ENCODE measurements at places on chromosomes 5 and 9.

DNA sequence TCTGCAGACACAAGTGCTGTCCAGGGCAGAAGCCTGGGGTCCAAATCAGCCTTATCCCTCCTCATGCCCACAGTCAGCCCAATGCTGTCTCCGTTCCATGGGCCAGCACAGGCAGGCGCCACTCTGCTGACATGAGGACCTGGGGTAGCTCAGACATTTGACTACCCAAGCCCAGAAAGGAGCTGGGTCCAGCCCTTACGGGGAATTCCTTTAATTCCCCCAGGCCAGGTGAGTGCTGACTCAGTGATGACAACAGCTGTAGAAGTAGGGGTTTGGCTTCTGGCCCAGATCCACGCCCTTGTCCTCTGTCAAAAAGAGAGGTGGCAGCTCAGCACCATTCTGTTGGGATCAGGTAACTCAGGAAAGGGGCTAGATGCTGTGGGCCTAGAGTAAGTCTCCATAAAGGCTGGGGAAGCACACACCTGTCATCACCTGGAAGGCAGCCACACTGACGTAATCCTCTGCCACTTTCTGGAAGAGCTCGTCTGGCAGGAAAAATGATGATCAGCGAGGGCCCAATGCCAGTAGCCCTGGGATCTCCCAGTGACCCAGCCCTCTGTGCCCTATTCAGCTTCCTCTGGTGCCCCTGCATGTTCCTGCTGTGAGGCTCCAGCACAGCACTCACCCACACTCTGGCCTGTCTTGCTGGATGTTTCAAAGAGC, 1.9 kb downstream of the RAB24 start:
- no peak for DNase-seq

- DNase-seq = no peak
These were observed 13.1 kb downstream of the ADAMTS6 start for GRCh38 chr5:65468633-65469032.

GRCh38 chr9:131379056-131379455, 14.8 kb upstream of the PRRC2B start:
- DNase-seq = no peak

DNA sequence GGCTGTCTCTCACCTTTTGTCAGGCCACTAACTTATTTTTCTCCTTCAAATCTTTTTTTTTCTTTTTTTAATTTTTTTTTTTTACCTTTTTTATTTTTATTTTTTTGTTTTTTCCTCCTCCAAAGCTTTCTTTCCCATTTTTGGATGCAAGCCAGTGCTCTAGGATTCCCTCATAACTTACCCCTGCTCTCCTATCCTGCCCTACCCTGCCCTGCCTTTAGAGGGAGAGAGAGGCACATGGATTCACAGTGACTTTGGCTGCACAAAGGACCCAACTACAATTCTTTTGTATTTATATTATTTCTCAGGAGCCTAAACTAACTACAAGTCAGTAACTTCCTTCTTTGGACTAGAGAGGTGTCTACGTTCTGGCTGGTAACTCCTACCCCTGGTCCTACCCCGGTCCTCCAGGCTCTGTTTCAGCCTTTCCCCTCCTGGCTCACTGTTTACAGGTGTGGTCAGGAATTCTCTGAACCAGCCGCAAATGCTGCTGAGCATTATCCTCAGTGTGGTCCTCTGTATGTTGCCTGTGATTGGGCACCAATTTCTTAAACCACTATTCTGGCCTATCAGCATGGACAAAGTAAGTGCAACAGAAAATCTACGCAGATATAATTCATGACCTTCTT, 8.4 kb upstream of the RUSC2 start:
- DNase-seq = no peak
